Activated CD4-positive, alpha-beta T cell treated with anti-CD3 and anti-CD28 coated beads for 24 hours (primary cell): ENCODE measurements at places on chromosomes 7 and 10.
A peak's percentile ranks its signal among the peaks of the same experiment; 100 is the strongest.

- no peak for DNase-seq
These were observed 19.4 kb downstream of the ITGB1 start for GRCh38 chr10:32938554-32939061.

DNA sequence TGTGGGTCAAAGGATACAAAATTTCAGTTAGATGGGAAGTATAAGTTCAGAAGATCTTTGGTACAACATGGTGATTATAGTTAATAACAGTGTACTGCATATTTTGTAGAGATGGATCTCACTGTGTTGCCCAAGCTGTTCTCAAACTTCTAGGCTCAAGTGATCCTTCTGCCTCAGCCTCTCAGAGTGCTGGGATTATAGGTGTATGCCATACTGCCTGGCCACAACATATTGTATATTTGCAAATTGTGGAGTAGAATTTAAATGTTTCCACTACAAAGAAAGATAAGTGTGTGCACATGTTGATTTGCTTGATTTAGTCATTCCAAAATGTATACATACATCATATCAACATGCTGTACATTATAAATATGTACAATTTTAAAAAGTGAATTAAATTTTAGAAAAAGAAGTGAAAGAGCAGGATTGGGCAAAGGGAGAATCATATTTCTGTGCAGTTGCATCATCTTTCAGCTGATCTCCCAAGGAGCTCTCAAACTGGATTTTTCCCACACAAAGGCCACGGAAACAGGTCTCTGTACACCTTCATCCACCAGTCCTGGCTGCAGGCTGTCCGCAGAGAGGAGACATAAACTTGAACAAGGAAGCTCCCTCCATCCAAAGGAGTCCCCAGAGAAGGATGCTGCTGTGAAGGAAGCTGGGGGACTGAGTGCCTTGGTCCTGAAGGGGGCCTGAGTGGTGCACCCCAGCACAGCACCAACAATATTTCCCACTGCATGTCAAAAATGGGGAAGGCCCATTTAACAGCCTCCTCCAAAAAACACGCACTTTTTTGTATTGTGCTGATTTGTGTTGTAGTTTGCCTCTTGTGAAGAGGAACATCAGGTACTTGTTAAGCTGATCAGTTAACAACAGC is 217.1 kb upstream of the GHITM start:
- DNase-seq, result no peak

DNA sequence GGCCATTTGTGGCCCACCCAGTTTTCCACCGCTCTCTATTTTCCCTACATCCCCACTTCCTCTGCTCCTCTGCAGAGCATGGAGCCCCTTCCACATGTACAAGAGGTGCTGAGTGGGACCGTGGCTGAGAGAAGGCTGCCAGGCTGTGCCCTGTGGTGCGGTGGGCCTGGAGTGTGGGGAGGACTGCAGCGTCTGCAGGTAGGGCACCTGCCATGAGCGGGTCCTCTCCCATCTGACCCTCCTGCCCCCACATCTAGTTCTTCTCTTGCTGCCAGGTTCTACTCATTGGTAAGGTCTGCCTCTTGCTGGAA is 145.6 kb upstream of the FAM20C start:
- DNase-seq, result no peak

DNA sequence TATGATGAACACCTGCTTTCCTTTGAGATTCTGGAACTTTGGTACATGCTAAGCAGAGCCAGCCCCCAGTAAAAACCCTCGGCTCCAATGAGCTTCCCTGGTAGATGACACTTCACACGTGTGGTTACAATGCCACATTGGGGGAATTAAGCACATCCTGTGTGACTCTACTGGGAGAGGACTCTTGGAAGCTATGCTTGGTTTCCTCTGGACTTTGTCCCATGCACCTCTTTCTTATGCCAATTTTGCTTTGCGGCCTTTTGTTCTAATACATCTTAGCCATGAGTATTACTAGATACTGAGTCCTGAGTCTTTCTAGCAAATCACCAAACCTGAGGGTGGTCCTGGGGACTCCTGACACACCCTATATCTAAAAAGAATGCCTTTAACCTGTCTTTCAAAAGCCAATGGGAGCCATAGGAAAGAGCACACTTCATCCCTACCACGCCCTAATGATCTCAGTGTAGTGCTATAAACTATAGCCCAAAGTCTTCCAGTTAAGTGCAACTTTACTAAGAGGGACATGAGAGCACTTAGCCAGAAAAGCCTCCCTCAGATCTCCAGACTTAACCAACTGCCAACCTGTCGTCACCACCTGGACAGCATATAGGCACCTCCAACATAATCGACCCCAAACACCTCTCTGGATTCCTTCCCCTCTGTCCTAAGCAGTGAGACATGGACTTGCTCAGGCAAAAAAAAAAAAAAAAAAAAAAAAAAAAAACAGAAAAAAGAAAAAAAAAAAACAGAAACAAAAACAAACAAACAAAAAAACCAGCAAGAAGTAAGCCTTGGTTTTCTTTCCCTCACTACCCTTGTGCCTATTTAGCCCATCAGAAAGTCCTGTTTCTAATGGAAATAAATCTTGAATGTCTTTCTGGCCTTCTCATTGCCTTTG is 37.4 kb downstream of the CCDC6 start:
- no peak for DNase-seq

DNA sequence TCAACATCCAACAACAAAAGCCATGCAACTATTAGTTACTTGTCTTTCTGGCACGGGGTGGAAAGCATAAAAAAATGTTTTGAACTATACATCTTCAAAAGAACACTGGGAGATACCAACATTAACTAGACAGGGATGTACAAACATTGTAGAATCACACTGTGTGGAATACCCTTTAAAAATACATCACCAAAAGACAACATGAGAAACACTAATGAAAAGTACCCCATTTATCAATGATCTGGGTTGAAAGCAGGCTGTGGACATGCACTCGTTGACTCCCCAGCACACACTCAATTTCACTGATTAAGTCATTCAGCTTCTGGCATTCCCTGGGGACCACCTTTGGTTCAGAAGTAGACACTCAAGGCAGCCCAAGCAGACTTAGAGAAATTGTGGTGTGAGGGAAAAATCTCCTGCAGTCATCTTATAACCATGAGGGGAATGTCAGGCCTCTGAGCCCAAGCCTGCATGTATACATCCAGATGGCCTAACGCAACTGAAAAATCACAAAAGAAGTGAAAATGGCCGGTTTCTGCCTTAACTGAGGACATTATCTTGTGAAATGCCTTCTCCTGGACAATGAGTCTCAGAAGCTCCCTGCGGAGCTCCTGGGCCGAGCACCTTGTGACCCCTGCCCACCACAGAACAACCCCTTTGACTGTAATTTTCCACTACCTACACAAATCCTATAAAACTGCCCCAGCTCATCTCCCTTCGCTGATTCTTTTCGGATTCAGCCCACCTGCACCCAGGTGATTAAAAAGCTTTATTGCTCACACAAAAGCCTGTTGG is 53.0 kb downstream of the CACUL1 start:
- no peak for DNase-seq

- no peak for DNase-seq
These were observed 29.5 kb upstream of the LEP start for GRCh38 chr7:128211626-128212025.

DNA sequence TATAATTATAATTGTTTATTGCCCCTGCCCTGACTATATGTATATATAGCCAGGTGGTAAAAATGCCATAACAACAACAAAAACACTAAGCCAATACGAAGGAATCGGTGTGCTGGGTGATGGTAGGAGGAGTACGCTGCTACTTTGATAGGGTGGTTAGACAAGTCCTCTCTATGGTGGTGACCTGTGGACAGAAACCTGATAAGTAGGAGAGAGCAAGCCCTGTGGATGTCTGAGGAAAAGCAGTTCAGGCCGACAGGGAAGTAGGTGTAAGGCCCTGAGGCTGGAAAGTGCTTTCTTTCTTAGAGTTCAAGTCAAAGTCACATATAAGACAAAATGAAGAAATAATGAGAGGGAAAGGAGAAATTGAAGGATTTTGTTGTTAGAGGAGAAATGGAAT is 823.8 kb upstream of the CELF2 start:
- DNase-seq, result no peak

DNA sequence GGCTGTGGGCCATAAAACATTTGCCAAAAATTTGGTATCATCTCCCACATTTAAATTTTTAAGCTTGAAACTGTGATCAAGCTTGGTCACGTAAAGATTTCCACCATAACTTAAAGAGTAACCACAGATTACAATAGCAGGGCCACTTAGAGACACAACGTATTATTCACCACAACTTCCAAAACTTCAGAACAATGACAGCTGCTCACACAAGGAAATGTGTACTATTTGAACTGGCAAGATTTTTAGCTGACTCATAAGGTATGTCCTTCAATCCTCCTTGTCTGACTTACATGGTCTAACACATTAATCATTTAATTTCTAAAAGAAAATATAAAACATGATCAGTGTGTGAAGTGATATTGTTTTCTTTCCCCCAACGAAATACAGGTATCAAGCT is 234.5 kb downstream of the PARD3 start:
- DNase-seq, result no peak

GRCh38 chr10:4281190-4281825 is 496.3 kb upstream of the KLF6 start:
- no peak for DNase-seq

- no peak for DNase-seq
These were observed 204.3 kb downstream of the MBL2 start for GRCh38 chr10:52568309-52568708.

DNA sequence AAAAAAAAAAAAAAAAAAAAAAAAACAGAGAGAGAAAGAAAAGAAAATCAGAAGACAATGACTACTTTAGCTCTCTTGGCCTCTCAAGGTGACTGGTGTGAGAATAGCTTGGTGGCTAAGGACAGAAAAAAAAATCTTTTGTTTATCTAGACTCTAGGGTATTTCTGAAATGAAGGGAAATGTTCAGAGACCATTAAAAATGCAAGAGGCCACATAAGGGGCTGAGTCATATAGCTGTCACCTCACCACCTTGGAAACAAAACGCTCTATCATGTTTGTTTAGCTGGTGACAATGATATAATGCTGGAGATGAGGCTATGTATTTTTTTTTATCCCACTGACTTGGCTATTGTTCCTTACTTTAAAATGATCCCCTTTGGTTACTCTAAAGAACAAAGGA is 287.0 kb upstream of the CDC14C start:
- no peak for DNase-seq

DNA sequence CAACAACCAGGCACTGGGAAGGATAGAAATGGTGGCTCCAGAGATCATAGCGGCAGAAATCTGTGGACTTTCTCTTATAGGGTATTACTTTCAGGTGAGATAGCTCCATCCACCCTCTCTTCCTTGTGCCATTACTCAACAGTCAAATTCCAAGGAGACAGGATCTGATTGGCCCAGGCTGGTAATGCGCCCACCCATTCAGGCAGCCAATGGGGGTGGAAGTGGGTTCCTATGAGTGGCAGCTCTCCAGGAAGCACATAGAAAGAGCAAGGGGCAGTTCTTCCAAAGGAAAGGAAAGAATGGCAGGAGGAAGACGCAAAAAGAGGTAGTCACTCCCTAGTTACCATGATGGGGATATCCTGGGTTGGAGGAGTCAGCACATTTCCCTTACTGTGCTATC is 94.4 kb downstream of the STRA8 start:
- DNase-seq, result no peak

DNA sequence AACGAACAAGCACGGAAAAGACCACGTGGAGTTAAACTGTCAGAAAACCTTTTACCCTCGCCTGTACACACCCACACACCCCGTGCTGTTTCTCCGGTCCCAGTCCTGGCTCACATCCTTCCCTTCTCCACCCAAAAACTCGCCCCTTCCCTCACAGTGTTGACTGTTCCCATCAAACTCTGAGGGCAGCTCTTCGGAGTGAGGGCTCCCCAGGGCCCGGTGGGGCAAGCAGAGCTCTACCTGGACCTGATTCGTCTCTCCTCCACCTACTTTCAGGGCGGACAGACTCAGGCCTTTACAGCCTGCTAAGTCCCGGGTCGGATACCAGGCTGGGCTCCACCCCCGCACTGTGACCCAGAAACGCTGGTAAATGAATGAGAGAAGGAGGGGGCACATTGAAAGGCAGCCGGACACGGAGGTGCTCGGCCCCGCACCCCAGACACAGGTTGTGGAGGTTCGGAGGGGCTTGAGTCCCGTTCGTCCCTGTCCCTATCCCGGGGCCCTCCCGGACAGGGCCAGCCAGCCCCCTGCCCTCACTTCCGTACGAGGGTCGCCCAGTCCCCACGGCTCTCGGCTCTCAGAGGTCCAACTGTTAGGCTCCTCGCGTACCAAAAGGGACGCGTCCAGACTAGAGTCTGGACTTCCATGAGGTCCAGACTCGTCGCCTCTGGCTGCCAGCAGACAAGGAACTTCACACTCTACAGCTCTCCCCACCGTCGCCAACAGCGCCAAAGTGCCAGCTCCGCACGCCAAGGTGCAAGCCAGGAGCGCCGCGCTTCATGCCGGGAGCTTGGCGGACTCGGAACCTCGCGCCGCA is 31.7 kb upstream of the ASL start:
- no peak for DNase-seq

DNA sequence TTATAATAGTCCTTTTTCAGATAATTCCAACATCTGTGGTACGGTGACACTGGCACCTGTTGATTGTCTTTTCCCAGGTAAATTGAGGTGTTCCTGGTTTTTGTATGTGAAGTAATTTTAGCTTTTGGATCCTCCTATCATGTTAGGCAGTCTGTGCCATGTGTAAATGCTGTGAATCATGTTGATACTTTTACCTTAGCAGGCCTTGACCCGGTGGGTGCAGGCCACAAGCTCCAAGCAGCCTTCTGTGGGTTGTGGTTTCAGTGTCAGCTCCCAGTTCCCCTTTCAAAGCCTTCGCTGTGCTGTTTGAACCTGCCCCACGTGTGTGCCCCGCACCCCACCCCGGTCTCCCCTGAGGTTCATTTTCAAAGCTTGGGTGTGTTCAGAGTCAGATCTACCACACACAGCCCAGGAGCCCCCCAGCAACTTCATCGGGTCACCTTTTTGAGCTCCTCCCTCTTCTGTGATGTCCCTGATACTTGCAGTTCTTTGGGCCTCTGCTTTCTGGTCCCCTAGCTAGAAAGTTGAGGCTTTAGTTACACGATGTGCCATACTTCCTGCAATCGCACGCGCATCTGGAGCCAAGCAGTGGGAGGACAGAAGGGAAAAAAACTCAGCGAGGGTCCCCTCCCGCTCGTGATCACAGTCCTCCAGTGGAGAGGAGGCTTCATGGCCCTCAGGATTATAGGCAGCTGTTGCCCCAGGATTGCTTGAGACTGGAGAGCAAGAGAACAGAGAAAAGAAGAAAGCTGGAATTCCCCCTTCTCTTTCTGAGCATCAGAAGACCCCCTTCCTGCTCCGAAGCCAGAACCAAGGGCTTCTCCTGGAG is 8.7 kb upstream of the BHLHA15 start:
- peak; percentile 52 for DNase-seq

GRCh38 chr10:124044143-124044862 is 49.1 kb downstream of the CHST15 start:
- DNase-seq, result no peak

- no peak for DNase-seq
These were observed 37.0 kb downstream of the FAM171A1 start for GRCh38 chr10:15333909-15334649.

GRCh38 chr10:70119197-70119596 is 13.4 kb downstream of the AIFM2 start:
- no peak for DNase-seq

DNA sequence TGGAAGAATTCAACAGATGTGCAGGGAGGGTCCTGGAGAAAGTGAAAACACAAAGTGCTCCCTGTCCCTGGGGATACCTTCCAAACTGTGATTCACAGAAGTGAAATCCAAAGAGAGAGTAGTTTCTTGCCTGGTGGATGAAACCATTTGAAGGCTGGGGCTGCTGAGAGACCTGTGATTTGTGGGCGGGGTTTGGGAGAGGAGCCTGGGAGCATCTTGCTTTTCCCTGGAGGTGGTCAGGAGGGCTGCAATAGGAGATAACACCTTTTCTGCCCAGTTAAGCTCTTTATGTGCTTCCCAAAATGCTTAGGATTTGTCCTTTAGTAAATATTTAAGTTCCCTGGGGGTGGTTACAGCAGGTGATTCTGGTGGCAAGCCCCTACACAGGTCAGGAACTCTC is 105.3 kb upstream of the TPK1 start:
- DNase-seq, result no peak
